Activated CD8-positive, alpha-beta memory T cell treated with anti-CD3 and anti-CD28 coated beads for 1 hour (primary cell): ENCODE measurements at places on chromosomes 6 and 20.

DNA sequence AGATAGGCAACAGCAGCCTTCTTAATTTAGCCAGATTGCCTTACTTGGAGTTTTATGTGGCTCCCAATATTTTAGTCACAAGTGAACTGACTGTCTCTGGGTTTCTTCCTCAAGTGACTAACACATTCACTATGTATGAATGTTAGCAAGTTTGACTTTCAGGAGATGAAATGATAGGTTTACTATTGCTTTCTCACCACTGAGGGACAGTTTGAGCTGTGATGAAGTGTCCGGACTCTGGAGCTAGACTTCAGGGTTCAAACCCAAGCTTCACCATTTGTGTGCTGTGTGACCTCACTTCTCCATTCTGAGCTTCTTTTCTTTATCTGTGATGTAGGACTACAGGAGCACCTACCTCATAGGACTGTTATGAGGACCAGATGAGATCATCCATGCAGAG is 8.2 kb downstream of the DHX35 start:
- no peak for DNase-seq

DNA sequence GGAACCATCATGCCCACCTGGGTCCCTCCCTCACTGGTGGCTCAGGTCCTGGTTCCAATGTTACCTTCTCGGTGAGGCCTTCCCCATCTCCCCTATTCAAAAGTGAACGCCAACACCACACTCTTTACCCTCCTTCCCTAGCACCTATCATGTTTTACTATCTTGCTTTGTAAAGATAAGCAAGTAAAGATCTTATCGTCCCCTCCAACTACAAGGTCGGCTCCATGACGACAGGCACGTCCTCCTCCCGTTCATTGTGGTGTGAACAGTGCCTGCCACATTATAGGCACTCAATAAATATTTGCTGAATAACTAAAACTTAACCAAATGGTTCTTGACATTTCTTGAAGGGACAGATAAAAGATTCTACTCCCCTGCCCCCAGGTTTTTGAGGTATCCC is 147.1 kb downstream of the PREX1 start:
- DNase-seq, result no peak

DNA sequence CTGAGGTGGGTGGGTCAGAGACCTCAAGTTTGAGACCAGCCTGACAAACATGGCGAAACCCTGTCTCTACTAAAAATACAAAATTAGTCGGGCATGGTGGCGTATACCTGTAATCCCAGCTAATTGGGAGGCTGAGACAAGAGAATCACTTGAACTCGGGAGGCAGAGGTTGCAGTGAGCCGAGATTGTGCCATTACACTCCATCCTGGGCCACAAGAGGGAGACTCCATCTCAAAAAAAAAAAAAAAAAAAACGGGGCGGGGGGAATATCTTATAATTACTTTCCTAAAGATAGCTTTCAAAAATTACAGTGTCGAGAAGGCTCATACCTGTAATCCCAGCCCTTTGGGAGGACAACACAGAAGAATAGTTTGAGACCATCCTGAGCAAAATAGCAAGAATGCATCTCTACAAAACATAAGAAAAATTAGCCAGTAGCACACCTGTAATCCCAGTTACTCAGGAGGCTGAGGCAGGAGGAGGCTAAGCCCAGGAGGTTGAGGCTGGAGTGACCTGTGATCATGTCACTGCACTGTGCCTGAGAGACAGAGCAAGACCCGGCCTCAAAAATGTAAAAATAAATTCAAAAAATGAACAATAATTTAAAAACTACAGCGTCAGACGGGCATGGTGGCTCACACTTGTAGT is 25.8 kb downstream of the CBFA2T2 start:
- DNase-seq, result no peak

DNA sequence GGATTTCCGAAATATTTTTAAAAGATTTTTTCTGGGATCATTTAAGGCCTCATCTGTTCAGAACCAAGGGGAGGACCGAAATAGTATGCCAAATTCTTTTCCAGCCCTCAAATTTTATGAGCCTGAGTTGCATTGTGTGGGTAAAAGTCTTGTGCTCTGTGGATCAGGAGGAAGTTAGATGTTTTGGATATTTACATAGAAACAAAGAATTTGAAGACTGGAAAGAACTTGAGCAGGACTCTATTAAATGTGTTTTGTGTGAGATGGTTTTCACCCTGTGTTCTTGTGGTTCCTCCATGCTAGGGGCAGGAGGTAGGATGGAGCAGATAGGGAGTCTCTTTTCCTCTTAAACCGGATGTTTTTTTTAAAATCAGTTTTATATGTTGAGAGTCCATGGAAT is 329.1 kb downstream of the LAMA2 start:
- DNase-seq, result no peak

- no peak for DNase-seq
These were observed 474.7 kb downstream of the EPM2A start for GRCh38 chr6:145260484-145261175.

DNA sequence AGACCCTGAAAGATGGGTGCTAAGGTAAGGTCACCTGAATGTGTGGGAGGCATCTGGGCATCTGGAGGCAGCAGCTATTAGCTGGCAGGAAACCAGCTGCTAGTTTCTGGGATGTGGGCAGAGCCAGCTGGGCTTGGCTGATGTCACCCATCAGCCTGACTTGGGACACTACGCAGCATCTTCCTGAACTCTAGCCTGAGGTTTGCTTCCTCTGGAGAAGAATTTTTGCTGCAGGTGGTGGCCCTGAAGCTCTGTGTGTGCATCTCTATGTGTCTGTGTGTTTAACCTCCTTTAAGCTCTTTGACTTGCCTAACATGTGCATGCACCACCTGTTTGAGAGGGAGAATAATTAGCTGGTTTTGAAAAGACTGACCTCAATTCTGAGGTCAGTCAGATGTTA is 465.1 kb upstream of the CHD6 start:
- no peak for DNase-seq

DNA sequence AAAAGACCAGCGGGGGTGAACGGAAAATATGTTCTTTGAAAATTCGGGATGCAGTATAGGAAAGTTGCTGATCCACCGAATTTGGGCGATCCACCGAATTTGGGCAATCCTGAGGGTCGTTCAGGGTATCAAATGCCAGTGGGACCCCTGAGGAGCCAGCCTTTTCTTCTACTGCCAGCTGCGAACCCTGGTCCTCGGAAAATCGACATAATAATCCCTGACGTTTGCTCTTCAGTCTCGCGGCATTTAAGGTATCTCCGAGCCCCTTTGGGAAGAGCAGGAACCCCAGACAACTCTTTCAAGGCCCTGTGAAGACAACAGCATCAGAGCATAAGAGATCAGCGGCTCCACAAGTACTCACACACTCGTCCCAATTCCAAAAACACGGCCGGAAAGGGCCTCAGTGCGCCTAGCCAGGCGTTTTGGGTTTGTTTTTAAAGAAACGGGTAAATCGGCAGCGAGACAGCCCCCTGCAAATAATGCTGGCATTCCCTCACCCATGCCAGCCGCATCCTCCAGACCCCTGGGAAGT is 1.0 kb downstream of the SIM1 start:
- DNase-seq, result no peak

DNA sequence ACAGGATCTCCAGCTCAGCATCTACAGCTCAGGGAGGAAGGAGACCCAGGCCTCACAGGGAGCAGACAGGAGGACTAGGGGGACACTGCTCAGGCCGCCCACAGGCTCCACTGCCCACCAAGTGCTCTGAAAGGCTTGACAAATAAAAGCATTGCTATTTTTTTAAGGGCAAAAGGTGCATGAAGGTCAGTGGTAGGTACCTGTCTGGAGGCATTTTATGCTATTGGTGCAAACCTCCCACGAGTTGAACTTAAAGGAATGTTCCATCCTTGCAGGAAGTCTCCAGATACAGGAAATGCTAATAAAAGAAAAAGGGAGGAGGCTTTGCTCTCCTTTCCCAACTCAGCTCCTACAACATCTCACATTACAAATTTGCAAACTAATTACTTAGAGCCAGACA is 228.1 kb downstream of the FOXC1 start:
- DNase-seq, result no peak

DNA sequence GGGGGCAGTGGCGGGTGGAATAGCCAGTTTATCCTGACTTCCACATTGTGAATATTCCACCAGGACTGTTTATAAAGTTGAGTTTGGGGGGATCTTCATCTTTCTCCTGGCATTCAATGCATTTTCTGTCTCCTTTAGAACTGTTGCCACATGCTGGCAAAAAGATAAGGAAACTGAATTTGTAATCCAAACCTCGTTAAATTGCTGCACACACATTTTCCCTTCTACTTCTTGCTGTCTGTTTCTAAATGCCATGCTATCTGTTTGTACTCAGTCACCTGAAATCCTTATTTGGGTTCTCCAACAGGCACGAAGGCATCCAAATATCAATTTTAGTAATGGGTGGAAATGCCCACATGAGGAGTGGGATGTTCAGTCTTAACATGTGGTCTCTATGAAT is 180.2 kb upstream of the CCN2 start:
- no peak for DNase-seq

DNA sequence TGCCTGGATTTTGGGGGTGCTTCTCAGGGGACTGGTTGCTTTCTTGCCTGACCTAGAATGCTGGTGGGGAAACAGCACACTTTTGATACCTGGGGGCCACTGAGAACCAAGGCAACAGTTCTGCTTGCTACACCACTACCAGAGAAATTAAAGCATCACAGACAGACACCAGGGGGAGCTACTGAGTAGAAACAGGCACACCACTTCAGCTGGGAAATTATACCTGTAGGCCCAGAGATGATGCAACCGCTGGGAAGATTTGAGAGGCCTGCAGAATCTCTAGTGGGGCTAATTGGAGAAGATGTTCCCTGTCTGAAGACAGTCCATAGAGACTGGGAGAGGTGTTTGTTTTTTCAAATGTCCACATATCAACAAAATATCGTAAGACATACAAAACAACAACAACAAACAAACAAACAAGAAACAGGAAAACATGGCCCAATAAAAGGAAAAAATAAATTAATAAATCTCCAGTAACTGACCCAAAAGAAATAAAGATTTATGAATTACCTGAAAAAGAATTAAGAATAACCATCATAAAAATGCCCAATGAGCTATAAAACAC is 129.4 kb upstream of the RIN2 start:
- DNase-seq, result no peak

GRCh38 chr20:16942756-16943155 is 194.6 kb downstream of the OTOR start:
- DNase-seq, result no peak
